ENCODE measurements at places on chromosomes 12 and 14.

- DNase-seq, result no peak
- no peaks in the 10 kb centered on the region for H3K36me3 ChIP-seq
- no peaks in the 10 kb centered on the region for H3K4me1 ChIP-seq
- no peak overlapping the region for H3K27ac ChIP-seq
These were observed 312.1 kb downstream of the SEC23A start for GRCh38 chr14:38790916-38791315.

- no peak overlapping the region for H3K27ac ChIP-seq
- no peak for DNase-seq
- no peak overlapping the region for H3K4me3 ChIP-seq
- H3K36me3 ChIP-seq, result no peaks in the 10 kb centered on the region
- no peaks in the 10 kb centered on the region for H3K4me1 ChIP-seq
These were observed 126.0 kb upstream of the CNTN1 start for GRCh38 chr12:40566271-40566670.

- H3K4me1 ChIP-seq, result no peaks in the 10 kb centered on the region
- H3K36me3 ChIP-seq, result no peaks in the 10 kb centered on the region
- peaks cover 11% of the 10 kb centered on the region for H3K27me3 ChIP-seq
- no peak overlapping the region for H3K4me3 ChIP-seq
These were observed 19.1 kb upstream of the PLA2G1B start for GRCh38 chr12:120346681-120347080.

DNA sequence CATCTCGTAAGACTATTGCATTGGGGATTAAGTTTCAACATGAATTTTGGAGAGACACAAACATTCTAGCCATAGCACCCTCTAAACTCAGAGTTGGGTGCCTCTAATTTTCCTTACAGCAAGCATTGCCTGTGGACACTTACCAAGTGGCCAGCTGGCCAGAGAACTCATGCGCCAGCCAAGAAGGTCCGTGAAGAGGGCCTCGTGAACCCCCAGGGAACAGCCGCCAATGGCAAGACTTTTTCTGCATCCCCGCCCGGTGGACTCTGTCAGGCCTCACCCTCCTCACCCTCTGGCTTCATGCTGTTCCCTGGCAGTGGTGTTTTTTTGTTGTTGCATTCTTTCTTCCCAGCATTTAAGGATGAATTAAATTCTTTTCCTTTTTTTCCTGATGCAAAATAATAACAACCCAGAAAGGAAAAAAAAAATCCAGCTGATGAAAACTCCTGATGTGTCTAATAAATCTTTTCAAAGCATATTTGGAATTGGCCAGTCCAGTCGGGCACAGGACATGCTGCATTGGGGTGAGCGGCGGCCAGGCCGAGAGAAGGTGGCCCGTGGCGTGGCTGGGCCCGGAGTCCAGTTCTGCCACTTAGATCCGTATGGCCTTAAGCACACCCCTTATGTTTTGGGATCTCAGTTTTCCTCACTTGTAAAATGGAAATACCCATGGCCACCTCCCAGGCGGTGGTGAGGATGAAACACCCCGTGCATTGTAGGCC is 191.9 kb upstream of the DIO3 start:
- H3K4me3 ChIP-seq, result no peak overlapping the region
- H3K4me1 ChIP-seq, result peaks cover 4% of the 10 kb centered on the region
- peaks cover 5% of the 10 kb centered on the region for H3K27me3 ChIP-seq
- H3K36me3 ChIP-seq, result no peaks in the 10 kb centered on the region
- no peak overlapping the region for H3K27ac ChIP-seq

- no peaks in the 10 kb centered on the region for H3K27me3 ChIP-seq
- no peak overlapping the region for H3K4me3 ChIP-seq
- H3K36me3 ChIP-seq, result peaks cover 48% of the 10 kb centered on the region
- no peak for DNase-seq
These were observed 34.8 kb downstream of the HIGD1C start for GRCh38 chr12:50986966-50987737.

DNA sequence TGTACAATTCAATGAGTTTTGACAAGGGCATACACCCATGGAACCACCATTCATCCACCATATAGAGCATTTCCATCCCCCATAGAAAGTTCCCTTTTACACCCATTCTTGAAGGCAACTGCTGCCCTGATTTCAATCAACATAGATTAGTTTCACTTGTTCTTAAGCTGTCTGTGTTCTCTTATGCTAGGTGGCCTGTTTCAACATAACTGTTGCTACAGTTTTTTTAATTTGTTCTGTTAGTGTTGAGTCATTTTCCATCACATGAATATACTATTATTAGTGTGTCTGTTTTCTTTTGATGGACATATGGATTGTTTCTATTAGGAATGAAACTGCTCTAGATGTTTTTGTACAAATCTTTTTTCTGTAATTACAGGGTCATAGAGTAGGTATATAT is 123.4 kb downstream of the PTPRQ start:
- no peak overlapping the region for H3K27ac ChIP-seq
- no peaks in the 10 kb centered on the region for H3K27me3 ChIP-seq
- H3K4me3 ChIP-seq, result no peak overlapping the region
- DNase-seq, result no peak

All from activated B cell treated with CpG ODN at 0.5 μM for 24 hours (primary cell).